Mesendoderm (in vitro differentiated cells): ENCODE measurements at places on chromosomes 12 and 14.
A peak's percentile ranks its signal among the peaks of the same experiment; 100 is the strongest.

GRCh38 chr14:58332561-58332960, 34.2 kb downstream of the ARID4A start:
- H3K4me1 ChIP-seq, result no peaks in the 10 kb centered on the region
- H3K27ac ChIP-seq, result no peak overlapping the region
- H3K36me3 ChIP-seq, result no peaks in the 10 kb centered on the region
- H3K4me3 ChIP-seq, result no peak overlapping the region
- no peak for DNase-seq
- no peaks in the 10 kb centered on the region for H3K27me3 ChIP-seq

- no peaks in the 10 kb centered on the region for H3K27me3 ChIP-seq
- H3K4me3 ChIP-seq, result no peak overlapping the region
- DNase-seq, result no peak
- no peaks in the 10 kb centered on the region for H3K4me1 ChIP-seq
These were observed 175.8 kb upstream of the HMGA2 start for GRCh38 chr12:65648461-65648860.

DNA sequence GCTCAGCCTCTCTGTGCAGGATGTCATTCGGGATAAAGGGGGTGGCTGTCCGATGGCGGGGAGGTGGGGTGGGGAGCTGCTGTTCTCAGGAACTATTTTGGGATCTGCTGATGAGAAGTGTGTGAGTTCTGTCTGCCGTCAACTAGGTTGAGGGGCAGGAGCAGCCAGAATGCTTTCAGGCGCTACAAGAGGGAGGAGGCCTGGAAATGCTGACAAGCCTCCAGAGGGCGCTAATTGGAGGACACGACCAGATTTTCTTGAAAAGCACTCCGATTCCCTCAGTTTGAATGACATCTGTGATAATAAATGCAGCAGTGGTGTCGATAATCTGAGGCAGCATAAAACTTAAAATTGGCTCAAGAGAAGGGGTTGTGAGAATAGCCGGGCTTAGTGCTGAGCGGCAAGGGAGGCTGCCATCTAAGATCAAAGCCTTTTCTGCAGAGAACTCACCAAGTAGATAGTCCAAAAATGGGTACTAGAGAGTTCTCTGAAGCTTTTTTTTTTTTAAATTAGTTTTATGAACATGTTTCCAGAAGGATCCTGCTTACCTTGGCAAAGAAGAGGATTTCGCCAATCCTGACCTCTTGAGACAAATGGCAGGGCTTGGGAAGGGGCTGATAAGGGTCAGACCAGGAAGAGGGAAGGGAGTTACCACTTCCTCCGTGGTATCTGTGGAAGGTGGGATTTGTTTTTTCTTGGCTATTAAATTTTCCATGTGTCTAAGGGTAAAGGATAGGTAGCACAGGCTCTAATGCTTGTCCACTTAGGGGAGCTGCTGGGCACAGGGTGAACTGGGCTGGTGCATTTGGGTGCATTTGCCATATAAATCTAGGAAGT, 94.4 kb downstream of the CRACR2A start:
- H3K36me3 ChIP-seq, result no peaks in the 10 kb centered on the region
- no peaks in the 10 kb centered on the region for H3K4me1 ChIP-seq
- DNase-seq, result peak; percentile 70
- no peak overlapping the region for H3K27ac ChIP-seq

DNA sequence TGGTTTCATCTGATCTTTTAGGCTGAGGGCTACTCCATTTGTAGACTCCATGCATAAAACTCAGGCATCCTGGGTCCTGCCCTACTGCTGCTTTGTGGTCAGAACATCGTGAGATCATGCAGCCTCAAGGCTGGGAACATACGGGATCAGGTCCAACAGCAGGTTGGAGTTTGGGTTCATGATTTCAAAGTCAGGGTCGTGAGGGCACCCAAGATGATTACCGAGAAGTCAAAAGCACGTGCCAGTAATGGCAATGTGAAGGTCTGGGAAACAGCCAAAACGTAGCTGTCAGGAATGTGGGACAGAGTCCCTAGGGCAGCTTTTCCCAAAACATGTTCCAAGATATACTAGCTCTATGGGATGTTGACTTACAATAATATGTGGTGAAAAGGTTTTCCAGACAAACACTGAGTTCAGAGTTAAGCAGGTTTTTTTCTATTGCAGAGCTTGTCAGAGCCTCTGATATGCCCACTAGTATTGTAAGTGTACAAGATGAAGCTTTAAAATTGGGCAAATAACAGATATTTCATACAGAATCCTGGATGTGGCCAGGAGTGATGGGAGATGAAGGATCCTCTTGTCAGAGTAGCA, 130.3 kb upstream of the DNM1L start:
- no peak for DNase-seq
- no peaks in the 10 kb centered on the region for H3K27me3 ChIP-seq
- no peaks in the 10 kb centered on the region for H3K36me3 ChIP-seq
- H3K27ac ChIP-seq, result no peak overlapping the region

GRCh38 chr12:13436696-13437391, 240.3 kb downstream of the EMP1 start:
- peak; percentile 94 for DNase-seq
- H3K27me3 ChIP-seq, result no peaks in the 10 kb centered on the region
- no peaks in the 10 kb centered on the region for H3K36me3 ChIP-seq
- peaks cover 22% of the 10 kb centered on the region for H3K4me1 ChIP-seq
- no peak overlapping the region for H3K4me3 ChIP-seq
- H3K27ac ChIP-seq, result no peak overlapping the region

GRCh38 chr14:104778694-104779331, 16.7 kb downstream of the AKT1 start:
- H3K36me3 ChIP-seq, result peaks cover 2% of the 10 kb centered on the region
- no peak overlapping the region for H3K4me3 ChIP-seq
- H3K4me1 ChIP-seq, result no peaks in the 10 kb centered on the region
- H3K27ac ChIP-seq, result no peak overlapping the region
